ENCODE measurements at places on chromosomes 2 and 18.

GRCh38 chr2:237763812-237764211, 34.8 kb upstream of the RBM44 start:
- DNase-seq: no peak

- DNase-seq: no peak
These were observed 661.7 kb downstream of the TSN start for GRCh38 chr2:122417114-122417513.

GRCh38 chr2:174335254-174335987, 667 bp downstream of the SP9 start:
- no peak for DNase-seq

DNA sequence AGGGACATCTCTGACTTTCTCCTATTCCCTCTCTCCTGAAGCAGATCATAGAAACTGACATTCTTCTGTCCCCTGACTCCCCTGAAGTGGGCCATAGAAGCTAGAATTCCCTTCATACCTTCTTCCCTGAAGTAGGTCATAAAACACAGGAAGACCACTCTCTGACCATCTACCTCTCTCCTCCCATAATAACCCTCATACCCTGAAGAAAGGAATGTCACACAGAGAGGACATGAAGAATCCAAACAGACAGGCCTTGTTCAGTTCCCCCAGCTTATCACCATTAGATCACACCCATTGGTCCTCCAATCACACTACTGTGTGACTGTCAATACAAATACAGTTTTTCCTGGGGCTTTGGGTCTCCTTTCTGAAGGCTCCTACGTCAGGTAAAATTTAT, 347.1 kb downstream of the DLGAP1 start:
- no peak for DNase-seq

DNA sequence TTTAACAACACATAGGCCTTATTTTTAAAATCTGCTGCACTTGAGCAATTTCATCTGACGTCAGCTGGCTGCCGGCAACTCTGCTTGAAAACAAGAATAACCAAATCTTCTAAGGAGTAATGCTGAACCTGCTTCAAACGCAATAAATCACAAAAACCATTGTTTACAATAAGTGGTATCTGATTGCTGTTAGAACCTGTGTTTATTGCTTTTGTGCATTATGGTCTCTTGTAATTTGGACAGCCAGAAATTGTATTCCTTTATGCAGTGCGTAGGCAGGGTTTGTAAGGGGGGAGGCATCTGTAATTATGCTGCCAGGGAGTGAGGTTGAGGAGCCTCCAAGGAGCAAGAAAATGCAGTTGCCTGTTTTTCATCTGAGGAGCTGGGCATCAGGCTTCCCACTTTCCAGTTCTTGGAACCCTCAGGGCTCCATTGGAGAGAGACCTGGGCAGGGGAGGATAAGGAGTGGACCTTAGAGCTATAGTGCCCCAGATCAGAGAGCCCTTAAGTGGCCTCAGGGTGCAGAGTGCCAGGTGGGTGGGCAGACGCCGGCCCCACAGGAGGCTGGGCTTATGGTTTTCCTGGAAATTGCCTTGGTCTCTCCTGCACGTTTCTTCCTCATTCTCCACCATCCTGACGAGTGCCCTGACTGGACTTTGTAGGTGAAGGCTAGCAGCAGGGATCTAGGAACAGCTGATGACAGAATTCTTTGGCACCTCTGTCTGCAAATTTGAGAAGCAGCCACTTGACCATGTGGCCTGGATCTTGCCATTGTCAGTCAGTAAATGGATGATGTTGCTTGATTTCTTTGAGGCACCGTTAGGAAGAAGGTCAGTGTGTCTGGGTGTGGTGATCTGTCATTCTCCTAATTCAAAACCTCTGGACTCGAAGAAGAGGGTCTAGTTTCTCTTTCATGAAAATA, 129.2 kb downstream of the KLHL29 start:
- DNase-seq: no peak

DNA sequence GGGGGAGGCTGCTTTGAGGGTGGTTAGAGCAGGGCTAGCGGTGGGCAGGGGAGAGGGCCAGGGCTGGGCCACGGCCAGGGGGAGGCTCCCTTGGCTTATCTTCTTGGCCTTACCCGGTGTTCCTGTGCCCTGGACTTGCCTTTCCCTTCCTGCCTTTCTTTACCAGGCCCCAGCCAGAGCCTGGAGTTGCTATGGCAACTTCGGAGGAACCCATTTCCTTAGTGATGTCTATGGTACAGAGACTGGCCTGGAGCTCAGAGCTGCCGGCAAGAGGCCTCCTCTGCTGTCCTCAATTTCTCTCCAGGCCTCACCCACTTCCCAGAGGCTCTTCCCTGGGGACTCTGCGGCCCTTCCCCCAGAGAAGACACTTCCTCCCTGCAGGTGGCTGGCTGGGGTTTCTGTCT, 11.5 kb downstream of the SPEG start:
- DNase-seq: no peak

- DNase-seq: no peak
These were observed 5.4 kb downstream of the SNORC start for GRCh38 chr2:232875256-232876121.

GRCh38 chr2:241399941-241400922, 44.1 kb downstream of the FARP2 start:
- DNase-seq: no peak

DNA sequence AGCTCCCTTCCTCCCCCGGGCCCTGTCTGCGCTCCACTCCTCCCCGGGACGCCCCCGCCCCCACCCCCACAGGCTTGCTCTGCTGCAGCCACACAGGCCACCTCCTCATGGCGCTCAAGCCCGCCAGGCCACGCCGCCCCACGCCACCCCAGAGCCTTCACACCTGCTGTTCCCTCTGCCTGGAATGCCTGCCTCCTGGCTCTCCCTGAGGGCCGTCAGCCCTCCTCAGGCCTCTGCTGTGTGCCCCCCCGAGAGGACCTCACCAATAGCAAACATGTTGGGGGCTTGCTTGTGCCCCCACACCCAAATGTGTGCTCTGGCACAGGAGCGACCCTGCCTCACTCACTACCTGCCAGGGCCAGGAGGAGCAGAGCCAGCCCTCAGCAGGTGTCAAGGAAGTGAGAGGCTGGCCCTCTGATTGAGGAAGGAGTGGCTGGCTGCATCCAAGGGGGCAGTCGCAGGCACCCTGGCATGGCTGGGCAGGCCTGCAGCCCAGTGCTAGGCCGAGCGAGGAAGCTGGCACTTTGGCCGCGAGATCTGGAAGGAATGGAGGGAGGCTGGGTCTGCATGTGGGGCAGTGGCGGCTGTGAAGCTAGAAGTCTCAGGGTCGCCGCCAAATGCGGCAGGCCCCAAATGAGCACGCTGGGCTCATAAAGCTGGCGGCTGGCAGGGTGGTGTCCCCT, 86.5 kb downstream of the INHBB start:
- DNase-seq: no peak

- DNase-seq: no peak
These were observed 177.4 kb downstream of the FIGN start for GRCh38 chr2:163558251-163559021.

GRCh38 chr2:84486441-84487115, 27.5 kb upstream of the SUCLG1 start:
- DNase-seq: no peak

- peak; percentile 12 for DNase-seq
These were observed 662 bp downstream of the ACVR2A start for GRCh38 chr2:147845411-147845971.

GRCh38 chr2:160911258-160911657, 249.0 kb upstream of the TANK start:
- DNase-seq: no peak

DNA sequence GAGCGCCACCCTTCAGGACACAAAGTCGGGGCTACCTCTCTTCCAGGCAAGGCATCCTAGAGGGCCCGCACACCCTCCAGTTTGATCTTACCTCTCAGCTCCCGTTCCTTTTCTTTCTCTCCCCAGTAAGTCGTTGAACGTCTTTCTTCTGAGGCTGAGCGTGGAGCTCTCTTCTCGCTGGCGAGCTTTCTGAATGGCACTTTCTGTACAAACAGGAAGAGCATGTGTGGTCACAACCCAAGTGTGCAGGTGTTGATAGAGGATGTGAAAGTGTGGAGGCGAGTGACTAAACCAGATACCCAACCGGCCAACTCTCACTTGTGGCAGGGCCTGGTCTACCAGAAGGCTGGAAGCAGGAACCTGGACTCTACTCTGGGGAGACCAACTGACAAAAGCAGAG, at the start of gene AFF3:
Gene AFF3 (minus strand): TSS at position 198 of the 400 bp plus-strand sequence. CDS start 38,136 bp downstream, outside the sequence.
- peak; percentile 22 for DNase-seq

GRCh38 chr2:237474442-237474911, 12.6 kb upstream of the MLPH start:
- DNase-seq: no peak

DNA sequence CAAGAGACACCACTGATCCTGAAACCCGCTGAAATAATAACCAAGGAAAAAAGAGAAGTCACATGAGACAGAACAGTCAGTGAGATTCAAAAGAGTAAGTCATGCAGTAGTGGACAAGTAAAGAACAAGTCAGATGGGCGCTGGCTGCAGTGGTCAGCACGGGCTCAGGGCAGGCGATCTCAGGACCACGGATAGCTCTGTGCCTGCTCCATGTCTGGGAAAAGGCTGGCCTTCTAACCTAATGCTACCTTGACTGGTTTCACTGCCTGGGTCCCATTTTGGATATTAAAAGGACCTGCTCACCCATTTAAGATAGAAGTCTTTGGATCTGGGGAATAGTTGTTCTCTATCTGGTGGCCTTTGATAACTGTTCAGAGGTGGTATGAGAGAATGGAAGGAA, 61.7 kb upstream of the LCLAT1 start:
- DNase-seq: no peak

DNA sequence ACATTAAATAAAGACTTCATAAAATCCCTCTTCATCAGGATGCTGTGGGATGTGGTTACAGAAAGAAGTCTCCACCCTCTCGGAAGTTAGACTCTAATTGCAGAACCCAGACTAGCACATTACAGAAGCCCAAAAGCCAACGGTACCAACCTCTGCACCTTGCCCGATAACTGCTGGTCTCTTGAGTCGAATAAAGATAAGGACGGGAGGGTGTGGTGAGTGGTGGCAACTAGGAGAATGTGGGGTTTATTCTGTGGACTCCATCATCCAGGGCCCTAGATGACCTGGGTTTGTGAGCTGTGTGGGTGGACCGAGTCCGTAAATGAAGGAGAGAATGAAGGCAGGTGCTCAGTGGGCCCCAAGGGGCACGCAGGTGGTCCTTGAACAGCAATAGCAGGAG, 462.8 kb upstream of the ID2 start:
- DNase-seq: no peak

DNA sequence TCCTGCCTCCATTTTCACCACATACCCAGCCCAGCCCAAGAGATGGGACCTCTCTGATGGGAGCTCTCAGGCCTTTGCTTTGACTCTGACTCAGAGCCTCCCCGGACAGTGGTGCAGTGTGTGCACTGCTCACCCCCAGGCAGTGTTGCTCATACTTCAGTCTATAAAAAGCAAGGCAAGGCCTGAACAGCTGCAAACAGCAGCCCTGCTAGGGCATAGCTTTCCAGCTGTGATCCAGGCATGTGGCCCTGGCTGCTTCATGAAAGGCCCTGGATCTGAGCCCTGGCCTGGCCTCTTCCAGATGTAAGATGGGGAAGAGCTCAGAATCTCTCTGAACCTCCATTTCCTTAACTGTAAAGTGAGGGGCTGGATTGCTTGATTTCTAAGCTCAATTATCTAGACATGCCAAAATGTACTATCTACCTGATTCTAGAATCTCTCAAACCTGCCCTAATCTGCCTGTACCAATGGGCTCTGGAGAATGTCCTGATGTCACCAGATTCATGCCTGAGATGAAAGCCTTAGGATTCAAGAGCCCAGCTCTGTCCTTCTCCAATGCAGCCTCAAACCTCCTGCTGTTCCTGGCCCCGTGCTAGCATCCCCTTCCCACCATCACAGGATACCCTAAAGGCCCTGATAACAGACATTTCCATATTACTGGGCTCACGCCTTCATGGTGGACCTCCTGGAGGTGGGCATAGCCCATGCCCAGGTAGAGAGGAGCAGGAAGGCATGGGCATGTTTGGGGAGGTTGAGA, 206.9 kb downstream of the ARL4C start:
- DNase-seq: no peak

DNA sequence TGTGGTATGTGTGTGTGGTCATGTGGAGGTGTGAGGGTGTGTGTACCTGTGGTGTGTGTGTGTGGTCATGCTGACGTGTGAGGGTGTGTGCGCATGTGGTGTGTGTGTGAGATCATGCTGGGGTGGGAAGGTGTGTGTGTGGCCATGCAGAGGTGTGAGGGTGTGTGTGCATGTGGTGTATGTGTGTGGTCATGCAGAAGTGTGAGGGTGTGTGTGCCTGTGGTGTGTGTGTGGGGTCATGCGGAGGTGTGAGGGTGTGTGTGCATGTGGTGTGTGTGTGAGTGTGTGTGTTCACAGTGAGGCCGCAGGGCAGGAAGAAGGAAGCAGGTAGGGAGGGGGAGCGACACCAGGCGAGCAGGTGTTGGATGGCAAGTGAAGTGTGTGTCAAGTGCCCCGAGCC, 259.0 kb downstream of the LOXHD1 start:
- no peak for DNase-seq

DNA sequence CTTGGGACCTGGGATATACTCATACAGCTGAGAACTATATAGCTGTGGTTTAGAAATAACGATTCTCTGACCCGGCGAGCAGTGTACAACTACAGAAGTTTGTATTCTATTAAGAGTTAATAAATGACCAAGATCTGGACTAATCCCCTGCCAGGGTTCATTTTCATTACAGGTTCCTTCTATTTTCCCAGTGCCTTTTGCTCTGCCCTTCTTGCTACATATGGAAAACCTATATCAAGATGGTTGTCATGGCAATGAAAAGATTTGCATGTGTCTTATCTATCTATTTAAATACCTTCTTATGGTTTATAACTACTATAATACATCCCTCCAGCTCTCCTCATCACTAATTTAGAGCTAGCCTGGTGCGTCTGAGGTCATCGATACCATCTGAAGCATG, 965.2 kb downstream of the BCL11A start:
- no peak for DNase-seq

GRCh38 chr2:223032187-223033142, 19.5 kb upstream of the KCNE4 start:
- DNase-seq: no peak

- no peak for DNase-seq
These were observed 1554.5 kb upstream of the SLC39A10 start for GRCh38 chr2:194102546-194102945.

DNA sequence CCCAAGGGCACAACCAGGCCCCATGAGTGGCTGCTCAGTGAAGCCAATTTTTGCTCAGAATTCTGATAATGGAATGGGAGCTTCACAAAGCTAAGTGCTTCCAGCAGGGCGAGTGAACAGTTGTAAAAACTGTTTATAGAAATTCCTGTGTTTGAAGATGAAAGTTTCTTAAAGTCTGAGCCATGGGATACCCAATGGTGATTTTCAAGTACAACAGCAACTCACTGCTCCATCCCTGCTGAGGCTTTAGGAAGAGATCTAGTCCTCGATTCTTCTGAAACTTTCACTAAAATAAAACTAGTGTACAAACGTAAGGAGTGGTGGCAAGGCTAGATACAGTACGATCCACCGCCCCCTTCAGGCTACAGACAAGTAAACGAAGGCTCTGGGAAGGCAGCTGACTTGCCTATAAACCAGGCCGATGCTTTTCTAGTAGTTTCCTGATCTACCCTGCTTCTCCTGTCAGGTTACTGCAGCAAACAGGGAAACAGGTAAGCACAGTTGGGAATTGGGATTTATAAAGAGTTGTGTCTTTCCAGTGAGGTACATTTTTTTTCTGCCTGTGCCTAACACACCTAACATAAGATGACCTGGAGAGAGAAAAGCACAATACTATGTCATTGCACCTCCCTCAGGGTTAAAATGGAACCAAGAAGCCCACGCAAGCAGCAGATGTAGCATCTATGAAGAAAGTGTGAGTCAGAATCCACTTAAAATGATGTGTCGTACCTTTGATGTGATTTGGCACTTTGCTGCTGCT, 108.7 kb downstream of the UXS1 start:
- no peak for DNase-seq

All from stimulated activated CD4-positive, alpha-beta T cell treated with anti-CD3 and anti-CD28 coated beads, Interleukin-12 subunit alpha, Interleukin-12 subunit beta, amount 100 ng/mL, for 24 hours (primary cell).